Kidney tubule cell (primary cell): ENCODE measurements at places on chromosomes 16 and 17.

GRCh38 chr17:2700491-2701141, 10.9 kb downstream of the CLUH start:
- no peak for DNase-seq

DNA sequence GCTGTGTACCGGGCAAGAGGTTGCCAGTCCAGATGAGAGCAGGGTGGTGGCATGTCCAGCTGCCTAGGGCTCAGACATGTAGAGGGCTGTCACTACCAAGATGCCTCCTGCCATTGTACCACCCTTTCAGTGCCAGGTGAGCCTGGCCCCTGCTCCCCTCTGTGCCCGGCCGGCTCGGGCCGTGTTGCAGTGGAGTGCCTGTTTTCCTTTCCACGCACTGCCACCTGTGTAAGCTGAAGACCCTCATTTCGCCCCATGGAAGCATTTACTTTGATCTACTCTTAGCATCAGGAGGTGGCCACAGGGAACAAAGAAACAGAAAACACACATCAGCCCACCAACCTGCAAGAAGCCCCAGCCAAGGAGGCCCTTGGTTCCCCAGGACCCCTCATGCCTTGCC, 4.6 kb upstream of the RBFOX3 start:
- no peak for DNase-seq

GRCh38 chr17:16470265-16470664, 21.7 kb downstream of the LRRC75A start:
- DNase-seq: no peak

DNA sequence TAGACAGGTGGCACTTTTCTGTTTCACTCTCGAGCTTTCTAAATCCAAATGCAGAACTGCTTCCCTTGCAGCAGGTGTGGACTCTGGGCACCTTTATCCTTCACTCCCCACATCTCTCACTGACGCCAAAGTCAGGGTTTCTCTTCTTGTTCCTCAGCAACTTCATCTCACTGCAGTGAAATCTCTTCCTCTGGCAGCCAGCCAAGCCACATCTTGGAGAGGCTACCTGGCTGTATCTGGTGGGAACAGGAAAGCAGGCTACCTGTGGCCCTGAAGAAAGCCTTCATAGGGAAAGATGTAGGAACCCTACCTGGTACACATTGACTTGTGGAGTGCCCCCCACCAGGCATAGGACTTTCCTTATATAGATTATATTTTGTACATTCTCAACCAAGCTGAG, 159.1 kb downstream of the UTP18 start:
- peak; percentile 14 for DNase-seq

GRCh38 chr17:77505181-77505639, 364.4 kb downstream of the SEC14L1 start:
- no peak for DNase-seq

DNA sequence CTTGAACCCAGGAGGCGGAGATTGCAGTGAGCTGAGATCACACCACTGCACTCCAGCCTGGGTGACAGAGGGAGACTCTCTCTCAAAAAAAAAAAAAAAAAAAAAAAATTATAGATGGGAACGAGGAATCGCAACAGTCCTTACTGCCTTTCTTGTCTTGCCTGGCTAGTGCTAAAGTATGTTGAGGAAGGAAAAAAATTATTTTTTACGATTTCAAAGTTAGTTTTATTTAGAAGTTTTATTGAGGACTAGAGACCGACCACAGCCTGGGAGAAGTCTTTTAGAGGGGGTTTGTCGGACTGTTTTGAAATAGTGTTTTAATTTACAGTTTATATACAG, 15.8 kb upstream of the DNAH17 start:
- no peak for DNase-seq

GRCh38 chr16:46632778-46633733, 11.9 kb upstream of the SHCBP1 start:
- DNase-seq: no peak

GRCh38 chr16:83403761-83404160, 404.0 kb upstream of the HSBP1 start:
- peak; percentile 71 for DNase-seq

DNA sequence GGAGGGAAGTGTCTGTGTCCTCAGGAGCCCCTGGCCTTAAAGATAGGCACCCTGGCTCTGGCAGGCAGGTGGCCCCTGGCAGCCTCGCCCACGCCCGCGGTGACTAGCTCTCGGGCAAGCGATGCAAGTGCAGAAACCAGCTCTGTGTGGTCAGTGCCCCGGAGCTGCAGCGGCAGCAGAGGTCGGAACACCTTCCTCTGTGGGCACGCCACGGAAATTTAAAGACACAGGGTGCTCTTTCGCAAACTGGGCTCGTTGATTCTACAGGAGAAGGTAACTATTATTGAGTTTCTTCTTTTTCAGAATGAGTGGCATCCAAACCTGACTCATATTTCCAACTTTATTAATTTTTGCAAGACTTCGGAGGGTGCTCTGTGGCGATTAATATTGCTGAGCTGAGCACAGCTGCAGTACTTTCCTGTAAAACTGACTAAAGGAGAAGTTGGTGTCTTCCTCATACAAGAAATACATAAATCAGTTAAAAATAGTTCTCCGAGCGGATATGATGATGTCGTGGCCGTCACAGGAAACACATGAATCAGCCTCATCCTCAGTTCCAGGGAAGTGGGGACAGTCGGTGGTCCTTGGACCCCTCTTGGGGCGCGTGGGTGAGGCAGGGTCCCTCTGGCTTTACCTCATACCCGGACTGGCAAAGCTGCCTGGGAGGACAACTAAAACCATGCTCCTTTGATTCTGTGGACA, 120.2 kb downstream of the METRNL start:
- DNase-seq: no peak

DNA sequence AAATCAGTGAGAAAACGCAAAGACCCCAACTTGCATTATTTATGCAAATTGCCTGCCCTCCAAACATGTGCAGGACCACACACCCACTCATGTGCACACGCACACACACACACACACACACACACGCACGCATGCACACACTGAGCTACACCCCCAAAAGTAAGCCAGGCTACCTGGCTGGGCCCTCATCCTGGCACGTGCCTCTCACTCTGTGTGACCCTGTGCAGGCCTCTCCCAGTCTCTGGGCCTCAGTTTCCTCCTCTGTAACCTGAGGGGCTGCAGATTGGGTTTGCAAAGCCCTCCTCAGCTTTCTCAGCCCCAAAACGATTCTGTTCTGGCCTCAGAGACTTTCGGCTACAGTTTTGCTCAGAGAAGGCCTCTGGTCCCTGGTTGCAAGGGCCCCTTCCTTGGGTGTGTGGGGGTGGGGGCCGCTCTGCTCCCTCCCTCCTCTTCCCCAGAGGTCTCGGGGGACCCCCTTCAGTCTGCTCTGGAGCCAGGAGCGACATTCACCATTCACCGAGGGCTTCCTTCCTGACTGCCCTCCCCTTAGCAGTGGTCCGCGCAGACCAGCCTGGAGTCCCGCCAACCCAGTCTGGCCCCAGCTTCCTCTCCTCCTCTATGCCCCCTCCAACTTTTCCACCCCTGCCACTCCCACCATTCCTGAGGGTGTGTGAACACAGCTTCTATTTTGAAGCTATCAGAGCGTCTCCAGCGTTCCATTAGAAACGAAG, 5.4 kb upstream of the PIK3R6 start:
- no peak for DNase-seq

DNA sequence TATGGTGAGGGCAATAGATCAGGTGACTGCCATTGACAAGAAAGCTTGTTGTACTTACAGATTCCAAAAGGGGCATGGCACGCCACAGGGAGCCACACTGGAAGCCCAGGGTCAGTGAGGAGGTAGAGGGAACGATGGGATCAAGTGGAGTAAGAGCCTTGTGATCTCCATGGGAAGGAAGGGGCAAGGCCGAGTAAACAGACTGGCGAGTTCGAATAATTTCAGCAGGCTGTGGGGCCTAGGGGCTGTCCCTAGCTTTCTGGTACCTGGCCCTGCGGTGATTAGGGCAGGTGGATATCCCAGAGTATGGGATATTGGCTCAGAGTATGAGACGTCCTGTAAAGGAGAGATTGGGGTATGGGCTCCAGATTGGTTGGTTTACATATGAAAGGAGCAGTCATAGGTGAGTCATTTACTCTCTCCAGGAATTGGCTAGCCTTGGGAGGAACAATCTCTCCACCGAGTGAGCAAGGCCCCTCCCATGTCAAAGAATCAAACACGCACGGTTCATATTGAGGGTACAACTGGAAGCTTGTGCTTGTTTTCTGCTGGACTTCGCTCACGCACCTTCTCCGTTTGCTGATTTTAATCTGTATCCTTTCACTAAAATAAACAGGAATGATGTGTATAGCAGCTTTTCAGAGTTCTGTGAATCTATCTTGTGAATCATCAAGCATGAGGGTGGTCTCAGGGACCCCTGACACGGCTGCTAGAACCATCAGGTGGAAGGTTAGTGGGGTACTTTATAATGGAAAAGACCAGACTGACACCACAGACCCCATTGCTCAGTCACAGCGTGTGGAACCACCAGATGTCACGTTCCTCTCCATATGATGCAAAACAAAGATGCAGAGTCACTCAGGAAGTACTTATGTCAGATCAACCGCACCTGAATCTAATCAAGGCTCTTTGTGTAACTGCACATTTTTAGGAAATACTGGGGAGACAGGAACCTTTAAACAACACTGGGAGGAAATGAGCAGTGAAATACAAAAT, 27.9 kb downstream of the GABARAPL2 start:
- DNase-seq: peak; percentile 22

GRCh38 chr17:65359016-65359415, 202.4 kb downstream of the AXIN2 start:
- peak; percentile 93 for DNase-seq

- DNase-seq: no peak
Measured at GRCh38 chr17:28476076-28476865, 2.8 kb downstream of the SLC13A2 start.

- DNase-seq: no peak
Measured at GRCh38 chr17:77609553-77610517, 348.7 kb upstream of the TNRC6C start.

GRCh38 chr16:57145046-57146021, 40.5 kb downstream of the PSME3IP1 start:
- no peak for DNase-seq

- no peak for DNase-seq
Measured at GRCh38 chr17:27771586-27771985, 28.7 kb downstream of the NOS2 start.

GRCh38 chr17:61986898-61987297, 59.1 kb upstream of the INTS2 start:
- peak; percentile 20 for DNase-seq

DNA sequence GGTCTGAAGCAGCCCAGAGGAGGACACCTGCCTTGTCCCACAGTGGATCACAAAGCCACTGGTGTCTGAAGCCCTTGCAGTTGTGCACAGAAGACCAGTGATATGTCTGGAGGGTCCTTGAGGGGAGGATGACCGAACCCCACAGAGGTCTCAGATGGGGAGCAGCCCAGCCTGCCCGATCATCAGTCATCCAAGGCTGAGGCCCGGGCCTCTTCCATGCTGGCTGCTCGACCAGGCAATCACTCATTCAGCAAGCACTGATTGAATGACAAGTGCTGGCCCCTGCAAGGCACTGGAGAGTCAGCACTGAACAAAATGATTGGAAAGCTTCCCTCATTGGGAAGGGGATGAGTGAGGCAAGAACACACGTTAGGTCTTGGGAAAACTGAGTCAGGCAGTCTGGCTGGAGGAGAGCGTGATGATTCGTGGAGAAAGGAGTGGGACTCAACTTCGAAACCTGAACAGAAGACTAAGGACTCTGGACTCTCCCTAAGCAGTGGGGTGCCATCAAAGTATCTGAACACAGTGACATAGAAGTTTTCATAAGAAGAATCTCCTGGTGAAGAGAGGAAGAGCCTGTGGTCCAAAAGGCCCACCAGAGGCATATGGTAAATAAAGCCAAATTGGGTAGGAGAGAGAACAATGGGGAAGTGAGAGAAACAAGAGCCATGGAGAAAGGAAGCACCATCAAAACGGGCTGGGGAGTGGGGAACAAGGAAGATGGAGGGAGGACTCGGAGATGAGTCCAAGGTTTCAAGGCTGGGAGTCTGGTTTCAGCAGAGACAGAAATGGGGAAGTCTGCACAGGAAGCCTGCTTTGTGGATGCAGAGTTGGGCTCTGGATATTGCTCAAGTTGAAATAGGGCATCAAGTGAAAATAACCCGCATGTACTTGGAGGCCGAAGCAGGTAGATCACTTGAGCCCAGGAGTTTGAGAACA, 10.2 kb downstream of the PIK3R5 start:
- DNase-seq: no peak
